T-helper 9 cell (primary cell): ENCODE measurements at places on chromosomes 11 and 22.

- DNase-seq: no peak
Measured at GRCh38 chr22:50506611-50507420, 686 bp downstream of the LMF2 start.

DNA sequence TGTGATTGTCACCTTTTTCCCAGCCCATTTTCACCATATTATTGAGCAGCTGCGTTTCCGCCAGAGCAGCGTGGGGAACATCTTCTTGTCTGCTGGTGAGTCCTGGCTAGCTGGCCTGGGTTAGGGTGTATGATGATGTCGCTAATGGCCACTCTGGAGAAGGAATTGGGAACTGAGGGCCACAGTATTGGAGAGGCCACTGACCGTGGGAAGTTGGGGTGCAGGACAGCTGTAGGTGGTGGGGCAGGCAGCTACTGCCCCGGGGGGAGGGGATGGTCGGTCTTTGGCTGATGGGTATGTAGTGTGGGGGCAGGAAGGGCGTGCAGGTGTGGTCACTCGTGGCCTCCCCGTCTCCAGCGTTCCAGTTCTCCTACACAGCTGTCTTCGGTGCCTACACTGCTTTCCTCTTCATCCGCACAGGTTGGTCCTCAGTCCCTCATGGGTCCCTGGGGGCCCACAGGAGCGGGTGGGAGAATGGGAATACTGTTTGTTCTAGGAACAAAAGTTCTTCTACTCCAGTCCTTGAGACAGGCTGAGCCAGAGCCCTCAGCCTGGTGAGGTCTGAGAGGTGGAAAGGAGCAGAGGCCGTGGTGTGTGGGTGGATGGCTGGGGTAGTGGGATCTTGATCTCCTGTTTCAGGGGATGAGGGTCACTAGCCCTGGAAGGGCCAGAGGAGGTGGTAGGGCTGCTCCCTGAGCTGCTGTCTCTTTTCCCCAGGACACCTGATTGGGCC, 2.1 kb downstream of the RCE1 start:
- DNase-seq: no peak

DNA sequence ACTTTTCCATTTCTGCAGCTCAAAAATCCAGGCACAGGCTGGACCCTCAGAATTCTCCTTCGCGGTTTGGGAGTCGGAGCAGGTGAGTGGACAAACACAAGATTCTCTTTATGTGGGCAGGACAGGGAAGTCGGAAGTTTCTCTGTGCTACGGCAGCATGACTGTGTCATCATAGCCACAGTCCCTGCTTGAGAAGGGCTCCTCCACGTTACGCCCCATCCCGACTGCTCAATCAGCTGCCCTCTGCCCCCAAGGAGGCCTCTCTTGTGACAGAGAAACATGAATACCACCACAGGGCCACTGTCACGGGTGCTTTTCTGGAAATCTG, 89.0 kb upstream of the SHISAL1 start:
- DNase-seq: no peak

- DNase-seq: no peak
Measured at GRCh38 chr11:81658722-81659121, 1074.9 kb downstream of the FAM181B start.

GRCh38 chr11:70826541-70827335, 425.6 kb downstream of the SHANK2 start:
- no peak for DNase-seq

GRCh38 chr11:113234888-113235287, 79.5 kb upstream of the TTC12 start:
- DNase-seq: no peak

DNA sequence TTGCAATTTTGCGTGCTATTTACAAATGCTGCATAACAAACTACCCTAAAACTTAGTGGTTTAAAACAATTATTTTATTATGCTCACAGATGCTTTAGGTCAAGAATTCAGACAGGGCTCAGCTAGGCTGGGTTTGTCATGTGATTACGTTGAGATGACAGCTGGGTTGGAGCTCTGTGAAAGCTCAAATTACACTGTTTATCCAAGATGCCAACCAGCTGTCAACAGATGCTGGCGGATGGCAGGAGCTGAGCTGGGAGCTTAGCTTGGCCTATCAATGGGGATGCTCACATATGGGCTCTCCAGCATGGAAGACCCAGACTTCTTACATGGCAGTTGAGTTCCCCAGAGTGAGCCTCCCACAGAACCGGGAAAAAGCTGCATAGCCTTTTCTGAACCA, 62.7 kb downstream of the STK33 start:
- DNase-seq: no peak

- DNase-seq: no peak
Measured at GRCh38 chr11:10440401-10440800, 14.7 kb upstream of the AMPD3 start.

- DNase-seq: no peak
Measured at GRCh38 chr11:45924036-45924915, 1.8 kb downstream of the LARGE2 start.
